Fibroblast of the aortic adventitia (primary cell): ENCODE measurements at places on chromosomes 1 and 21.

GRCh38 chr1:26538480-26539412 lies 9.2 kb downstream of the RPS6KA1 start:
- peak; percentile 38 for DNase-seq

DNA sequence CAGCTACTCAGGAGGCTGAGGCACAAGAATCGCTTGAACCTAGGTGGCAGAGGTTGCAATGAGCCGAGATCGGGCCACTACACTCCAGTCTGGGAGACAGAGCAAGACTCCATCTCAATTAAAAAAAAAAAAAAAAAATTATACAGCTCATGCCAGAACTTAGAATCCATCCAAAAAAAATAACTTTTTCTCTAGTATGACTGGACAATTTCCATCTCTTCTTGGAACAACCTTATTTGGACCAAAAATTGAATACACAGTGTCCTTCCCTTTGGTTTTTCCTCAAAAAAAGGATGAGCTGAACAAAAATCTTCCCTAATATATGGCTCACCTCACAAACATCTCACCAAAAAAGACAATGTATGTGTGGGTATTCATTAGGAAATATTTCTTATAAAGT lies 73.7 kb downstream of the TOR3A start:
- DNase-seq: peak; percentile 53

DNA sequence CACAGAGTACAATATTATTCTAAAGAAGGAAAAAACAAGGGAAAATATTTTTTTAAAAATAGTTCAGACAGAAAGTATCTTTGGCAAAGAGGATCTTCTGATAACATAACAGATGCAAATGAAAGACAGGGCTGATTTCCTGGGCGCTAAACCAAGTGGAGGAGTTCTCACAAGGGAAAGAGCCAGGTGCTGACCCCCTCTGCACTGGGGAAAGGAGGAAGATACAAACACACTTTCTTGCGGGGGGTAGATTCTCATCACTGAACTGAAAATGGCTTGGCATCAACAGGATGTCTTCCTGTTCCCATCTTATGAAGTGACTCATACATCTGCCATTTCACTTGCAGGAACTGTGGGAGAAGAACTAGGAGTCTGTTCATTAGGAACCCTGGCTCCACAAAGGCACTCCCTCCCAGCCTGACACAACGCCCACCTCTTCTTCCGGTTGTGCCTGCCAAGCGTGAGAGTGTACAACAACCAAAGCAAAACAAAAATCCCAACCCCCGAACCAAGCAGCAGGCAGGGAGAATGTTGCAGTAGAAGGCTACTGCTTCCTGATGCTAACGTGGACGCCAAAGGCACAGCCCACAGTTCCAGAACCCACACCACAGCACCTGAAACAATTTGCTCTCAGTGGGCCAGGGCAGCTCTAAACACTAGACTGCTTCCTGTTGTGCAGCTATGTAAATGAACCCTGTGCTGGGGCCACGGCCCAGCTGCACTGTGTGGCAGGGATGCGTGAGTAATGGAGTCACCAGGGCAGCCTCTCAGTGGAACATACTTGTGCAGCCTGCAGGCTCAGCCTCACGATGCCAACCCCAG lies 51.0 kb downstream of the GADD45A start:
- DNase-seq: peak; percentile 94

DNA sequence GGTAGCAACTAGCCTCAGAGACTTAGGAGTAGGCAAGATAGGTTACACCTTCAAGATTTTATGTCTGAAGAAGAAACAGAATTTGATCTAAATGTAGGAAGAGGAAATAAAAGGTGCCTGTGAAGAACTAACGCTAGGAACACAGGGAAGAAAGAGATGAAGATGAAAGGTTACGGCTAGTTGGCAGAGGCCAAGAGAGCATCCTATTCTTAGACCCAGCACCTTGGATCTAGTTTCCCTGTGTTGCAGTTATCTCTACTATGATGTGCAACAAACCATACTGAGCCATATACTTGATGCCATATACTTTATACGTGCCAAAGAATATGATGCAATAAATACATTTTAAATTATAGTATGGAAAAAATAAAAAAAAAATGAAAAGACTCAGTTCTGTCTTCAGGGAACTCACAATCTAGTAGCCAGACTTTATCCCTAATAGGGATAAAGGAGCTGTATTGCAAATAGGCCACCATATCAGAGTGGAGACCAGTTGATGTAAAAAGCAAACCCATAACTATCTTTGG lies 181.1 kb downstream of the PBX1 start:
- no peak for DNase-seq
